ENCODE measurements at places on chromosomes 1 and 21.

DNA sequence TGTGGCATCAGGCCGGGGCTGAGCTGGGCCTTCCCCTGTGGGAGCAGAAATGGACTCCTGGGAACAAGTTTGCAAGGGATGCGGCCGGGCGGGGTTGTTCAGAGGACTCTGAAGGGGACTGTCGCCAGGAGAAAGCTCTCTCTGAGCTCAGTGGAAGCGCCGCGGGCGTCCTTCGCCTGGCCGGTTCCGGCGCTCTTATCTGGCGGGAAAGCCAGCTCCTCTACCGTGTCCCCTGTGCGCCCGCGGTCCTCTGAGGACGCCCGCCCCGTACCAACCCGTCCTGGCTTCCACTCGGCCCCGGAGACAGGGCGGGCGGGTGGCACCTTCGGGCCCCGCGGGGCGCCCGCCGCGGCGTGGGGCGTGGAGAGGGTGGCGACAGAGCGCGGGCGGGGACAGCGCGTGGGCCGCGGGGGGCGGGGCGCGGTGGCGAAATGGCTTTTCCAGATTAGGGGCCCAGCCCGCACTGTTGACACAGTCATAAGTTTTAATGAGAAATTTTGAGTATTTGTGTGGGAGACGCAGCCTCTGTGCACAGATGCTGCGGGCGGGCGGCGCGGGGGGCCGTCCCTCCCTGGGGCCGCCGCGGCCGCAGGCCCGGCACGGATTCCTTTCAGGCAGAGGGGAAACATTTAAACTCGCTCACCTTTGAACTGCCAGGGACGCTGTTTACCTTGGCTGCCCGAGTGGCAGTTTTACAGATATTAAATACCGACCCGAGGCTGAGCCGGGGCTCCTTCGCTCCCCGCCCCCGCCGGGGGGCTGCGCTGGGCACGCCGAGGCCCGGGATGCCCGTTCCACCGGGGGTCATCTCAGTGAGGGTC lies 70.2 kb downstream of the FOXD2 start:
- DNase-seq = no peak

DNA sequence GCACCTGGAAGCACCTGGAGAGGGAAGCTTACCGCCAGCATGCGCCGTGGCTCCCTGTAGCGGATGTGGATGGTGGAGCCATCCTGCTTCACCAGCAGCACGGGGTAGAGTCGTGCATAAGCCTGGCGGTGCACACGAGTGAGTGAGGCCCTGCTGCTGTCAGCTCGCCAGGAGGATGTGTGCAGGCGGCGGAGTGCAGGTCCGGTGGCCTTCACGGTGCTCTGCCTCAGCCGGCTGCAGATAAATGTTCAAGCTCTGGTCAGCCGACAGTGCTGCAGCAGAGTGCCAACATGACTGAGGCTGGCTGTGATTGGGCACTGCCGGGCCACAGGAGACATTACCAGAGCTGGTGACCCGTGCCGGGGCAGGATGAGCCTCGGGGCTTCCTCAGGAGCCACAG lies 1.5 kb downstream of the MRPL55 start:
- no peak for DNase-seq

DNA sequence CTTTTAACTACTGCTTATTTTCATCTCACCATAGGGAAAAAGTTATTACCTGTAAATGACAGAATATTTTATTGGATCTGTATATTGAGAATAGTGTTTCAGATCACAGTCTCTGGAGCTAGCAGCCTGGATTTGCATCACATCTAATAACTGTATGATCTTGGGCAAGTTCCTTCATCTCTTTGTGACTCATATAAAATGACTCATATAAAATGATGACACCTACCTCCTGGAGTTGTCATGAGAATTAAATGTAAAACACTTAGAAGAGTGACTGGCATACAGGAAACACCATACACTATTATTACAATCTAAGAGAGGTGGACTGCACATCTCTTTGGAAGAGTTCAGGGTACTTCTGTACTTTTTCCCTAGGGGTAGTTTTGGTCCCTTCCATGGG lies 421.3 kb downstream of the NEGR1 start:
- DNase-seq = no peak

GRCh38 chr1:32791881-32792280 lies 25.3 kb downstream of the YARS1 start:
- DNase-seq = no peak

GRCh38 chr1:152228831-152229230 lies 4.8 kb upstream of the HRNR start:
- DNase-seq = no peak

GRCh38 chr1:162970021-162970420 lies 99.1 kb upstream of the RGS4 start:
- no peak for DNase-seq

DNA sequence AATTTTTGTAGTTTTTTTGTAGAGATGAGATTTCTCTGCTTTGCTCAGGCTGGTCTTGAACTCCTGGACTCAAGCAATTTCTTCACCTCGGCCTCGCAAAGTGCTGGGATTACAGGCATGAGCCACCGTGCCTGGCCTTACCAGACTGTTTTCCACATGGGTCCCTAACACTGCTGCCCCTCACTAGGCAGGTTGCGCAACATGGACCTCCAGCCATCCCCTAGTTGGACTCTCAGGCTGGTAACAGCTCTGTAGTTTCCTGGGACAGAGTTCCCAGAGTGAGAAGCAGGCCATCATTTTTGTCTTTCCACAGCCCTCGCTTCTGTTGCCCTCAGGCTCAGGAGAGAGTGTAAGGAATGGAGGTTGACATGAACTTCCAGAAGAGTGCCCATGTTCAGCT lies 156.1 kb downstream of the CTH start:
- DNase-seq = no peak

DNA sequence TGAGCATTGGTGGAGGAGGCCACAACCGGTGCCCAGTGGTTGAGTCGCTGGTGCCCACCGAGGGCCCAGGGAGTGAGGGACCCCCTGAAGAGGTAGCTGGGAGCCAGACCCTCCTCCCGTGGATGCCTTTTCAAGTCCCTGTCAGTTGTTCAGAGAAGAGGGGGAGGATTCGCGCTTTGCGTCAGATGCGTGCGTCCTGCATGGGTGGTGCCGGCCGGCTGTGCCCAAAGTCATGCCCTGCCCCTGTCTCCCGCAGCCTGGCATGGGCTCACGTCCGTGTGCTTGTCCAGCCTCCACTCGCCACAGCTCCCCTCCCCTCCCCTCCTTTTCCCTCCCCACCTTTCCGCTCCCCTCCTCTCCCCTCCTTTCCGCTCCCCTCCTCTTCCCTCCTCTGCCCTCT lies 45.2 kb downstream of the PRKCZ start:
- DNase-seq = no peak

- DNase-seq = no peak
Measured at GRCh38 chr1:184272175-184272866, 114.5 kb upstream of the C1orf21 start.

GRCh38 chr1:244217711-244218110 lies 166.6 kb downstream of the ZBTB18 start:
- no peak for DNase-seq

GRCh38 chr1:192669174-192669573 lies 33.2 kb downstream of the RGS13 start:
- no peak for DNase-seq

GRCh38 chr1:211695135-211695816 lies 19.9 kb upstream of the NEK2 start:
- DNase-seq = no peak

GRCh38 chr21:15686506-15686905 lies 43.3 kb upstream of the USP25 start:
- no peak for DNase-seq

DNA sequence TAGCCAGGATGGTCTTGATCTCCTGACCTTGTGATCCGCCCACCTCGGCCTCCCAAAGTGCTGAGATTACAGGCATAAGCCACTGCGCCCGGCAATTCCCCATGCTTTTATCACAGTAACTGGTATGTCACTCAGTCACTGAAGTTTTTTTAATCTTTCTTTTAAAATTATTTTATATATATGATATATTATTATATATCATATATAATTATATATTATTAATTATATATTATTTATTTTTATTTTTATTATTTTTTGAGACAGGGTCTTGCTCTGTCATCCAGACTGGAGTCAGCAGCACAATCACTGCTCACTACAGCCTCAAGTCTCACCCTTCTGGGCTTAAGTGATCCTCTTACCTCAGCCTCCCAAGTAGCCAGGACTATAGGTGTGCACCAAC lies 18.3 kb downstream of the RC3H1 start:
- no peak for DNase-seq

GRCh38 chr1:155504207-155504606 lies 58.4 kb downstream of the ASH1L start:
- no peak for DNase-seq

- no peak for DNase-seq
Measured at GRCh38 chr1:32339363-32339978, 3.4 kb upstream of the MARCKSL1 start.

GRCh38 chr1:2112280-2112701 lies 62.1 kb downstream of the PRKCZ start:
- no peak for DNase-seq

- no peak for DNase-seq
Measured at GRCh38 chr1:153928791-153929341, 6.1 kb upstream of the GATAD2B start.

- no peak for DNase-seq
Measured at GRCh38 chr1:11787251-11787803, 18.4 kb downstream of the MTHFR start.

DNA sequence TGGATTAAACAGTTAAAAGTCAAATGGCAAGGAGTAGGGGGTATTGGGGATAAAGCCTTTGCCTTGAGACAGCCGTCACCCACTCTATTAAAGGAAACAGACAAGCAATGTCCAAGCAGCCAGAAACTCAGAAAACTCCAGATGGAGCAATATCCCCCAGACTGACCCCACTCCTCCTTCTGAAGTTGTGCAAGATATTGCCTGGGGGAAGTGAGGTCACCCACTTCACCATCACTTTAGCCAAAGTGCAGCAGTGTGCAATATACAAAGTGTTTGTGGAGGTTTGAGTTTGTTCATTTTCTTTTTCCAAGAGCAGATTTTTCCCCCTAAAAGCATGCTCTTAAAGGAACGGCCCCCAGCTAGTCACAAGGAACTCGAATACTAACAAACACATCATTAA lies 125.1 kb downstream of the ETS2 start:
- DNase-seq = no peak

DNA sequence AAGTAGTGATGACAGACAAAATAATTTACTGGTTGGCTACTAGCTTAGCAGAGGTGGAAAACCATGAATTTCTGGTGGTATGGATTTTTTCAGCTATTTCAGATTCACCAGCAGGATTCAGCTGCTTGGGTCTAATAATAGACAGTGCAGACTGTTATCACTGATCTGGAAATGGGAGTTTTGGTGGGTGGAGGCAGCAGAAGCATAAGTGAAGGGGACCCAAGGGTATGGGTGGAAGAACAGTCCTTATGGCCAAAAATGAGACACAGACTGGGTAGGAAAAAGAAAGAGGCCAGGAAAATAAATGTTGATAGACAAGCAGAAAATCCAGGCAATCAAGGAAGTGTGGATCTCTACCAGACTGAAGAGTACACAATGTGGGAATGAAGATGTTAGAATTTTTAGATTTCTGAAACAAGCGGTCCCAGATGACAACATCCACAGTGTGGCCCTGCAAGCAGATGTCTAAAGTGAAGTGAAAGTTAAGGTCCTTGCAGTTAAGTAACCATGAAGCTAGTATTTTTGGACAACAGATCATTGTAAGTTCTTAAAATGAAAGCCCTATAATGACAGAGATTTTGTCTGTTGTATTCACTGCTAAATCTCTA lies 24.7 kb downstream of the LYST start:
- DNase-seq = no peak

DNA sequence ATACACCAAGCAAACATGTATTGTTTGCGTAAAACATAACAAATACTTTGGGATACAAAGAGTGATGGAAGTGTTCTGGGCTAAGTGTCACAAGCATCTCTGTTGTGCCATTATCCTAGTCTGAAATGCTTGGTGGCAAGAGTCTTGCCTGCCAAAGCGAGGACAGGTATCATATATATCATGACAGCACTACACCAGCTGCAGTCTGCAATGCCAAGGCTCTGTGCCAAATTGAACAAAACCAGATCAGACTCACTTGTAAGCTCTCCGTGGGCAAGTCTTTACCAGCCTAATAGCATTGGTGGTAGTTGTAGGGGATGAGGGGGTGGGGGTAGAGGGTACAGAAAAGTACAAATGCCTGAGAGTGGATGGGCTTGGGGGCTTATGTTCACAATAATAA lies 119.2 kb downstream of the RWDD3 start:
- no peak for DNase-seq

DNA sequence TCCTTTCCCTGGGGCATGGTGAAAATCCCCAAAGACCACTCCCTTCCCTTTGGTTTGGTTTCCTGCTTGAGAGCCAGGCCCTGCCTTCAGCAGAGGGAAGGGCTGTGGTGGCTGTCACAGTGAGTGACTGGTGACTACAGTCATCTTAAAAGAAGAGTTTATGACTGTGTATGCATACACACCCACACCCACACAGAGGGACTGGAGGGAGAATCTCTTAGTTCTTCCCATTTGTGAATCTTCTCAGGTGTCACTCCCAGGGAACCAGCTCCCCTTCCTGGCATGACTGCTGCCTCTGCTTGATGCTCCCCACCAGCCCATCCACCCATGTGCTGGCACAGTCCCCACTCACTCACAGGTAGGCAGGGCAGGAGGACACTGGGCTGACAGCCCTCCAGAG lies 3.9 kb upstream of the KCNA2 start:
- no peak for DNase-seq

DNA sequence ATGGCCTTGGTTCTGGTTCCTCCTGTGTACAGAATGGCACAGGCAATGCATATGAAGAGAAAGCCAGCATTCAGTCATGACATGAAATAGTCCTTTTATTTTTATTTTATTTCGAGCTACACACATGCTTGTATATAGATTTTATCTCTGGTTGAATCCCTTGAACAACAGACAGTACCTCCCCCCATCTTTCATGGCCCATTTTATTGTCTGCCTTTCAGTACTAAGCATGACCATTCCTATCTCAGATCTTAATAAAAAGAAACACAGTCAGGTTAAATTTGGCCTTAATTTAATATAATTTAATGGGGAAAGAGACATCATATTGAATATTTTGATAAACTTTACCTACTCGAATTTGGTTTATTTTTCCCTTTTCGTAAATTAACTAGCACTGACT lies 76.4 kb upstream of the VANGL1 start:
- DNase-seq = no peak

- no peak for DNase-seq
Measured at GRCh38 chr1:47582891-47583608, 145.2 kb downstream of the FOXD2 start.

DNA sequence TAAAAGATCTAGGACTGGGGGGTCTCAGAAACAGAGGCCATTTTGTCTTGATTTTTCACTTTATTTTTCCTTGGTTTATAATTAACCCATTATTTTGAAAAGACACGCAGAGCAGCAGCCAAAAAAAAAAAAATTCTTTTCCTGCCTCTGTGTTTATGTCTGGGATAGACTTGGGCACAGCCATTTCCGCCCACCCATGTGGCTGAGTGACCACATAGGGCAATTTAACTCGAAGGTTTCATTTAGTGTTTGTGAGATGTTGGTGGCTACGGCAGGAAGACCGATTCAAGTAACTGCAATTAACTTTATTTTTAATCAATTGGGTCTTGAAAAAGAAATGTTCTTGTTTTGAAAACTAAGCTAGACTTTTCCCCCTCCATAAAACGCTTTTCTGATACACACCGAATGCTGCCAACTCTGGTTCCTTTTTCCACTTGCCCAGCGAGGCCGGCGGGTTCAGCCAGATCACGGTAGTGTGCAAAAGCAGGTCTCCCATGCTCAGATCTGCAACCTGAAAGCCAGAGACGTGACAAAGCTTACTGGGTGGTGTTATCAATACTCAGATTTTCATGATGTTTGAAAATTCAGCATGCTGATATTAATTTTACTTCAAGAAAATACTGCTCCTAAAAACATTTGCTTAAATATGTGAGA lies 97.4 kb upstream of the KRTAP19-8 start:
- no peak for DNase-seq

- no peak for DNase-seq
Measured at GRCh38 chr1:109805486-109806165, 41.9 kb upstream of the EPS8L3 start.
